Stimulated activated CD4-positive, alpha-beta T cell treated with anti-CD3 and anti-CD28 coated beads, Interleukin-4, amount 100 ng/mL, for 1 hour (primary cell): ENCODE measurements at places on chromosomes 3 and 15.

DNA sequence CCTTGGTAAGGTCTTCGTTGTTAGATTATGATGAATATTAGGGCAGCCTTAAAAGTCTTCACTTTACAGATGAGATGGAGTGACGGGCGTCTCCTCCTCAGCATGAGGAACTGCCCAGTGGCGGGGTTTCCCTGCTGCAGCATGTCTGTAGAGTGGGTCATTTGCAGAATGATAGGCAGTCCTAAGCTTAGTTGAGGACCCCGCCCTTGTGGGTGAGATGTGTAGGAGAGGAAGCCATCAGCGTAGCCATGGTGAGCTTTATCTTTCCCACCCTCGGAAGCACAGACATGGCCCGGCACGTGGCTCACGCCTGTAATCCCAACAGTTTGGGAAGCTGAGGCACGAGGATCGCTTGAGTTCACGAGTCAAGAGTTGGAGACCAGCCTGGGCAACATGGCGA is 877 bp downstream of the NIT2 start:
- peak; percentile 7 for DNase-seq

DNA sequence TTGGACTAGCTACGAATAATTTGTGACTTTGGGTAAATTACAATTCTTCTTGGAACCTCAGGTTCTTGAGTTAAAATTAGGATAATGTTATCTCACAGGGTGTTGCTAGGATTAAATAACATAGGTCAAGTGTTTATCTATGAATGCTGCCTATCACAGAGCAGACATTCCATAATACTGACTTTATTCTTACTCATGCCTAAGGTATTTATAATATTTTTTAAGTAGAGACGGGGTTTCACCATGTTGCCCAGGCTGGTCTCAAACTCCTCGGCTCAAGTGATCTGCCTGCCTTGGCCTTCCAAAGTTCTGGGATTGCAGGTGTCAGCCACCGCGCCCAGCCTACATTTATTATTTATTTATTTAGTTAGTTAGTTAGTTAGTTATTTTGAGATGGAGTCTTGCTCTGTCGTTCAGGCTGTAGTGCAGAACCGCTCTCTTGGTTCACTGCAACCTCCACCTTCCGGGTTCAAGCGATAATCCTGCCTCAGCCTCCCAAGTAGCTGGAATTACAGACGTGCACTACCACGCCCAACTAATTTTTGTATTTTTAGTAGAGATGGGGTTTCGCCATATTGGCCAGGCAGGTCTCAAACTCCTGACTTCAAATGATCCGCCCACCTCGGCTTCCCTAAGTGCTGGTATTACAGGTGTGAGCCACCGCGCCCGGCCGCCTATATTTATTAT is 741 bp upstream of the ZNF106 start:
- DNase-seq = no peak

DNA sequence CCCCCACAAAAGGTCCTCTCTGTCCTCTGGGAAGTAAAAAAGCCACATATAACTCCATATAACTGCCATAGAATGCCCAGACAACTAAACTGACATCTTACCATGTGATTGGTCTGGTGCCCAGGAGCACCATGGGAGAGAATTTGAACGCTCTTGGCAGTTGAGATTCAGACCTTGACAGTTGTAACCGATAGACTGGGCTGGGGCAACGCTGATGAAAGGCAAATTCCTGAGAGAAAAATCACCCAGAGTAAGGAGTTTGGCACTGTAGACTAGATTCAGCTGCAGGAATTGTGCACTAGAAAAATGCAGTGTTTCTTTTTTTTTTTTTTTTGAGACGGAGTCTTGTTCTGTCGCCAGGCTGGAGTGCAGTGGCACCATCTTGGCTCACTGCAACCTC is 240.5 kb downstream of the SOX2 start:
- no peak for DNase-seq

DNA sequence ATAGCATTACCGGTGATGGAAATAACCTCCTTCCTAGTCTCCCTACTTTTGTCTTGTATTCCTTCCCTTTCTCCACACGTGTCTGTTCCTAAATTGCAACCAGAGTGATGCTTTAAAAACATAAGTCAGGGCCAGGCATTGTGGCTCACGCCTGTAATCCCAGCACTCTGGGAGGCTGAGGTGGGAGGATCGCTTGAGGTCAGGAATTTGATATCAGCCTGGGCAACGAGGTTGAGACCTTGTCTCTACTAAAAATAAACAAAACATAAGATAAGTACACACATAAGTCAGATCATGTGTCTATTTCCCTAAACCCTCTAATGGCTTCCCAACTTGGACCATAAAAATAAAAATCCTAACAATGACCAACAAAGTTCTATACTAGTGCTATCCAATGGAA is 18.4 kb downstream of the ARMC8 start:
- no peak for DNase-seq

DNA sequence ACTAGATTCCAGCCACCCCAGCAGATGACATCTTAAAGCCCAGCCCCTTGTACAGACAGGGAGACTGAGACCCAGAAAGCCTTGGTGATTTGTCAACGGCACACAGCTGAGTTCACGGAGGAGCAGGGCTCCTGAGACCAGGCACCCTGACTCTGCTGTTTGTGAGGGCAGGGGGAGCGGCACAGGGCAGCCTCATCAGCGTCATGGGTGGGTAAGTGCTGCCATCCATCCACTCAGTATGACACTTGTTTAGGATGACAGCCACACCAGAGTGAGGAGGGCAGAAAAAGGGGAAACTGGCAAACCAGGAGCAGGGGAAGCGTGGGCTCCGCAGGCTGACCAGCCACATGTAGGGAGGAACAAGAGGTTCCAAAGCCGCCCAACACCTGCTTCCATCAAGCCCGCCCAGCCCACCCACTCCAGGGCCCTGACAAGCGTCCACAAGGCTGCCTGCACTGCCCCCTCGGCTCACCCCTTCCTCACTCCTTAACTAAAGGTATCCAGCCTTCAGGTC is 19.9 kb downstream of the RBPMS2 start:
- DNase-seq = no peak

- no peak for DNase-seq
Observed at GRCh38 chr3:44885618-44886017, 11.2 kb downstream of the TGM4 start.

GRCh38 chr3:48747706-48748105 is 30.7 kb upstream of the IP6K2 start:
- no peak for DNase-seq

DNA sequence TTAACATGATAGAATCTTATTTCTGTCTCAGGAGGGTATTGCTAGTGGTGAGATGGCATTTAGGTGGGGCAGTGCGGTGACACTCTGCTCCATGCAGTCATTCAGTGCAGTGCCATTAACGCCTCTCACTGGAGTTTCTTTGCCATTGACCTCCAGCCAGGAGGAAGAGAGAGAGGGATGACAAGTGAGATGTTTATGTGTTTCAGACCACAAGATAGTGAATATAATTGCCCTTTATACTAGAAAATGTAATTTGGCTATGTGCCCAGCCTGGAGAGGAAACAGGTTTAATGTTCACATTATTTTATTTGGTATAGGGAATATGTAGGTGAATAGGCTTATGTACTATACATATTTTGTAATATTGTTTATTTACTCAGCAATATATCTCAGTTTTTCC is 84.5 kb downstream of the ZIC1 start:
- no peak for DNase-seq

DNA sequence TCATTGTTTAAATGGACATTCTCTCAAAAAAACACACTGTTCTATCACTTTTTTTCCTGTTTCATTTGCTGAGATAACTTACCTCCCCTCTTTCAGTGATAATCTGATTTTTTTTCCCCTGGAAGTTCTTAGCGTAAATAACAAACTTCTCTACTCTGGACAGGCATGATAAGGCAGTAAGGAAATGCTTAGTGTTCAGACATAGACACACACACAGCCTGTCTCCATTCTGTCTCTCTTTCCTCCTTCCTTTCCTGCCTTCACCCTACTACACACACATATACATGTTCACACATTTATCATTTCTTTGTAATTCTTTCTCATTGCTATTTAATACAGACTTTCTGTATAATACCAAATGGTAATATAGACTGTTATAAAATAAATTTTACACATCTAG is 470.8 kb upstream of the ROBO1 start:
- DNase-seq = no peak

GRCh38 chr3:107430996-107431245 is 53.7 kb downstream of the CCDC54 start:
- DNase-seq = peak; percentile 22

DNA sequence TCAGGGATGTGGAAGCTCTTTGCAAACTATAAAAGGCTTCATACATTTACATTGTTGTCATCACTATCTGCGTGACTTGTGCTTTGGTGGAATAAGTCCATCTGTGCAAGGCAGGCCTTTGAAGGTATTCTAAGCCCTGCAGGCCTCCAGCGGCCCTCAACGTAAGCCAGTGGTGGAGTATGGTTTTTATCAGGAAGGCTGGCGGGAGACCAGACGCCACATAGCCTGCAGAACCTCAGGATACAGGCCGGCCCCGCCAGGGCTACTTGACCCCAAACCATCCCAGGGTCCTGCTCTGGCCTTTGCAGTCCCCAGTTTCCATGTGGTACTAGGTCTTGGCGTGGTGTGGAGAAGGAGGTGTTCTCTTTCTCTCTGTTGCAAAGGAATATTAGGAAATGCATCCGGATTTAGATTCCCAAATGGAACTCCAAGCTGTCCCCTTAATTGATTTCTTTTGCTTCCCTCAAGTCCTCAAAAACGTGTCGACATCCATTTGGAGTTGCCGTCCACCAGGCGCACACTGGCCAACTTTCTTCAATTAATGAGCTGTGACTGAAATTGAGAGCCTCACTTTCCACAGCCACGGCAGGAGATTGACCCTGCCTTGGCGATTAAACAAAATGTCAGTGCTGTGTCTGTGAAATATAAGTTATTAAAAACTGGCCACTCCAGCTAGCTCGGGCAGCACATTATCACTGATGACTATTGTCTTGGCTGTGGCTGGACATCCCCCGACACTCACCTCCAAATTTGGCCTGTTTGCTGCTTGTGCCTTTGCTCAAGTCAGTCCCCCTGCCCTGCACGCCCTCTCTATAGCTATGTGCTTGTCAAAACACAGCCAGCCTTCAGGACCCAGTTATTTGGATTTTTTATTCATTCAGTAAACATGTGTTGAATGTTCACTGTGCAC is 239.8 kb upstream of the TLE3 start:
- no peak for DNase-seq

DNA sequence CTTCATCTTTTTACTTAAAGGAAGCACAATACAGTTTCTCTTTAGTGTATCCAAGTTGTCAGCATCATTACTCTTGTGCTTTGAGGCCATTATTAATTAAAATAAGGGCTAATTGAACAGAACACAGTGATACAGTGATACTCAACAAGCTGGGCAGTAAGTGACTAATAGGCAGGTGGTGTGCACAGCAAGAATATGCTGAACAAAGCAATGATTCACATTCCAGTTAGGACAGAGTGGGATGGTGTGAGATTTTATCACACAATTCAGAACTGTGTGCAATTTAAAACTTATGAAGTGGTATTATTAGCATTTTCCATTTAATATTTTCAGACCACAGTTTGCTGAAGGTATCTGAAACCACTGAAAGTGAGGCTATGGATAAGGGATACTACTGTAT is 116.9 kb downstream of the PLOD2 start:
- DNase-seq = no peak

- no peak for DNase-seq
Observed at GRCh38 chr3:194596906-194597305, 36.3 kb downstream of the TMEM44 start.

GRCh38 chr3:151219056-151219455 is 16.0 kb upstream of the GPR171 start:
- DNase-seq = no peak
